NCI-H2029 treated with DMSO at 0.1 percent for 48 hours (cell line): ENCODE measurements at places on chromosomes 7 and 10.

- no peak for DNase-seq
Measured at GRCh38 chr10:80408242-80409101, at the start of gene PRXL2A. PRXL2A (plus strand) TSS chr10:80408551; CDS start chr10:80420468, 11,917 bp downstream.

- no peak for DNase-seq
Measured at GRCh38 chr7:150379441-150380379, 580 bp downstream of the ZNF775 start.

DNA sequence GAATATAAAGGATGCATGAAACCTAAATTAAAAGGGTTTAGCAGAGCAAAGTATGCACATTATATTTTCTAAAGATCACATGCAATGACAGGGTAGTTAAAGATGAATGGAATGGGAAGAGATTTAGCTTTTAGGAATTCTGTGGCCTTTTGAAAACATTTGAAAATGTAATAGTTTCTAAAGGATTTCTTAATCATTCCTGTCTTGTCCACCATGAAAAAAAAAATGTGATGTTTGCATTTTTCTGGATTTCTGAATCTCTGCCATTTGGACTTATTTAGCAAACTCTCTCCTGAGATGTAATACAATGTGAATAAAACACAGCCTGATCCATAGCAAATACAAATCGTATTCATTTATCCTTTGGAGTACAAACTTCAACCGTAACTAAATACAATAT lies 126.6 kb upstream of the RAB11FIP2 start:
- no peak for DNase-seq

DNA sequence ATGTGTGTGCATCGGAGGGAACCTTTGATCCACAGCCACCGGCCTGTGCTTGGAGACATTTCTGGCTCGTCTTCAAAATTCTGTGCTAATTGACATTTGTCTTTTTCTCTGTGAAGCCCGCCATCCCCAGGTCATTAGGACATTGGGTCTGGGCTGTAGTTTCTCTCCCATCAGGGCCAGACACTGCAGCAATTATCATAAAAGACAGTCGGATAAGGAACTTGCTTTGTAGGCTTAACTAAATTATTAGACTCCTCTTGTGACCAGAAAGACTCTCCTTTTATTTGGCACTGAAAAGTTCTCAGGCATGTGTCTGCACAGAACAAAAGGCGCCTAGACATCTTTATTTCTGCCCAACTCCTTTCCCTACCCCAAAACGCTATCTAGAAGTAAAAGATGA lies 49.1 kb upstream of the NPTX2 start:
- DNase-seq = no peak

- DNase-seq = no peak
Measured at GRCh38 chr10:15548331-15548730, 171.4 kb downstream of the ITGA8 start.

GRCh38 chr10:109996225-109996624 lies 11.6 kb upstream of the ADD3 start:
- no peak for DNase-seq

- no peak for DNase-seq
Measured at GRCh38 chr10:79130846-79131245, 62.1 kb downstream of the ZMIZ1 start.

- peak; percentile 86 for DNase-seq
Measured at GRCh38 chr7:130486114-130486953, 5.6 kb upstream of the MEST start.

- no peak for DNase-seq
Measured at GRCh38 chr10:4049348-4049747, 264.3 kb upstream of the KLF6 start.

DNA sequence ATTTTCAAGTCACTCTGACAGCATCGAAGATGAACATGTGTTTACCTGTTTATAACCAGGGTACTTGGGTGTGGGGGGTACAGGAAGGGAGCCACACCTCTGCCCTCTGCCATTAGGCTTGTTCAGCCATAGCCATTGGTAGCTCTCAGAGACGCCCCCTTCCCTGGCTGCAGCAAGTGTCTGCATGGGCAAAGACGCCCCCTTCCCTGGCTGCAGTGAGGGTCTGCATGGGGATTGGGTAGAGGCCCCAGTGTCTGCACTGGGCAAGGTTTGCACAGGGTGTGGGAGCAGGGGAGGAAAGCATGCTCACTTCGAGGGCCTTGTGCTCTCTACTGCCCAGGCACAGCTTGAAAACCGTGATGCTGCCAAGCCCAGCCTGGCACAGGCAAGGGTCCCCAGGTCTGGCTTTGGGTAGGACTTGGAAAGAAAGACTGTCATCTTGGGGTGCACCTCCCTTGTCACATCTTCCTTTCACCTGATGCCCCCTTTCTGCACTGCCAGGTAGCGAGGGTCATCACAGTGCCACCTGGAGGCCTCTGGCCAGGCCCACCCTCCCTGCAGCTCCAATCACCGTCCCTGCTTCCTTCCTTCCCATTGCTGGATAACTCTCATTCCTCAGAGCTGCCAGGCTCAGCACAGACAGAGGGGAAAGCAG lies 3.7 kb downstream of the TMEM225B start:
- no peak for DNase-seq

DNA sequence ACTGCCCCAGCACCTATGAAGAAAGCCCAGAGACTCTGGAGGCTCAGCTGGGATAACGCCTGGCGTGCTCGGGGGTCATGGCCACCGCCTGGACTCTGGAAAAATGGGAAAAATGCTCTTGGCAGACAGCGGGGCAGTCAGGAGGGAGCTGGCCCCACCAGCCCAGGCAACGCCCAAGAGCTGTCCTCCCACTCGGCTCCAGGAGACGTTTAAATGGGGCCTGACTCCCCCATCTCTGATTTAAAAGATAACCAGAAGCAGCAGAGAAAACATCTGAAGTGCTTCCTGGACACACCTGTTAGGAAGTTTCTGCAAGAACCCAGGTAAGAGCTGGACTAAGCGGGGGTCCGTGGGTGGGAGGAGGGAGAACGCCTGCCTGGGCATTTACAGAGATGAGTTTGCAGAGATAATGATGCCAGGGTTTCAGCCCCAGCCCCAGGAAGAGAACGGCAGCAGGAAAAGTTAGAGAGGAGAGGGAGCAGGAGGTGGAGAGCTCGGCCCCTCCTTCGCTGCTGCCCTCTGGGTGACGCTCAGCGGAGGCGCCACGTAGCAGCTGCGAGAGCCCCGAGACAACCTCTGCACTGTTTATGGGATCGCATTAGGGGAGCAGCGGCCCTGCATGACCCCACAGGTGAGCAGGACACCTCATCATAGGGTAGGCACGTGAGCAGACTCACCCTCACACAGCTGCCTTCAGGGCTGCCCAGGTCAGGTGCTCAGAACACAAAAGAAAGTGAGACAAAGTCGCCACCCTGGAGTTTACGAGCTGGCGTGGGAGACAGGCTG lies 83.5 kb upstream of the INSIG1 start:
- no peak for DNase-seq

DNA sequence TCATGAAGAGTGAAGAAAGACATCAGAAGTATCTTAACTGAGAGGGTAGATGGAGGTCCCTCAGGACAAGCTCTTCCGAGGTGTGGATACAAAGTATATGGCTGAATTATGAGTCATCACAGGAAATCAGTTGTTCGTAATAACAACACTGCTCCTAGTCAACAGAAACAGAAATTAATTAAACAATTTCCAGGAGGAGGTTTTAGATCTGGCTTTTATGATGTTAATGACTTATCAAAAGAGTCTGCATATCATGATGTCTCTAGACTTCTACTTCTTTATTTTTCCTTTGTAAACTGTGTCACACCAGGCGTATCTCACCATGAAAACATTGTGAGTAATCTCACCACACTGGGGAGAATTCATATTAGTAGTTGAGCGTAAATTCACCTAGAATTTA lies 31.2 kb downstream of the OSBPL3 start:
- DNase-seq = no peak

- no peak for DNase-seq
Measured at GRCh38 chr10:127298381-127298780, 102.0 kb upstream of the INSYN2A start.

GRCh38 chr7:148620749-148621359 lies 30.3 kb downstream of the C7orf33 start:
- no peak for DNase-seq

DNA sequence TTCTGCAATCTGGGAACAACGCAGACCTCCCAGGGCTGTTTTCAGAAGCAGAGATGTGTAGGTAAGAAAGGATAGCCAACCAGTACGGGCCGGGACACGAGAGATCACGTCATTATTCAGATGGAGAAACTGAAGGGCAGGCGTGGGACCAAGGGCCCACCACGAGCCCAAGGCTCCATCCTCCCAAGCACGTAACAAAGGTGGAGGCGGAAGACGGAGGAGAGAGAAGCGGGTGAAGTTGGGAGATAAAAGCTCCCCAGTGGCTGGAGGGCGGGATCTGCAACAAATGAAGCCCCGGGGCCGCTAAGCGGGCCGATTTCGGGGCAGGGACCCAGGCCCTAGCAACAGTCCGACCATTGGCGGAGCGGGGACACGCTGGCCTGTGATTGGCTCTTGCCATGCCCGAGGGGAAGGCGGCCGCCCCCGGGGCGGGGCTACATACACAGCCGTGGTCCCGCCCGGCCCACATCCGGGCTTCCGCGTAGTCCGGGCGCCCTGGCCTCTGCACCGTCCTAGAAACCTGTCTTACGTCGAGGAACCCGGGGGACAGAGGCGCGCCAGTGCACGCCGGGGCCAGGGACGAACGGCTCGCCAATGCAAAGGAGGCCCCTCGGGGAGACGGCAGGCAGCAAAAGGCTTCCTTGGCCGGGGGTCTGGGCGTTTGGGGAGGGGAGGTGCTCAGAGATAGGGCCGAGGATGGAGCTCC lies 15.5 kb downstream of the HSPB1 start:
- DNase-seq = peak; percentile 61

GRCh38 chr7:54788664-54789063 lies 29.7 kb upstream of the SEC61G start:
- no peak for DNase-seq

GRCh38 chr10:103671126-103671895 lies 177.8 kb downstream of the NEURL1 start:
- no peak for DNase-seq

DNA sequence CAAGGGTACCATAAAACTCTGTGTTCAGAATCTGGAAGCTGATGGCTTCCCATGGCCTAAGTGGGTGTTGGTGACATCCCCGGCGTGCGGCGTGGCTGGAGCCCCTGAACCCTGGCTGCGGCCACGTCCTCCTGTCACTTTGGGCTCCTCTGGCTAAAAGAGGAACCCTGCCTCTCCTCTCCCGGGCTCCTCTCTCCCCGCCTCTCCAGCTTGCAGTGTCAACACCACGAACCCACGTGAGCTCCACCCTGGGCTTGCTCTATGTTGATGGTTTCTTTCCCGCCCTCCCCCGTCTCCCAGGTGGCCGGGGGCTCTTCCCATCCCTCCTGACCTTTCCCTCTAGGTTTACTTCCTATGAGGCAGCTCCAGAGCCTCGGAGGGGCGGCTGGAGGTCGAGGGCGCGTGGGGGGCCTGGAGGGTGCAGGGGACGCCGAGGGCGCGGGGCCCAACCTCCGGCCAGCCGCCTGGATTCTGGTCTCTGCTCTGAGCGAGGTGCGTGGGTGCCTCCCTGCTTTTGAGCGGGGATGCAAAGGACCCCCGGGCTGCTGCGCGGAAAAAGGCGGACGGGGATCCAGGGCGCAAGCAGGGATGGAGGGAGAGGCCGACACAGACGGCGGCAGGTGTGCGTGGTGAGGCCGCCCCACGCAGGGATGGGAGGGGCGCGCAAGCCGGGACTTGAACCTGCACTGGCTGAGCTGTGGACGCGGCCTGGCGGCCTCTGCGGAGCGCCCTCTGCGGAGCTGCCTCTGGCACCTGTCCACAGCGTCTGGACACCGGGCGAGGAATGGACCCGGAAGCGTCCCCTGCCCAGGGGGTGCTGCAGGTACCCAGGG lies 115.5 kb upstream of the DIP2C start:
- DNase-seq = no peak

DNA sequence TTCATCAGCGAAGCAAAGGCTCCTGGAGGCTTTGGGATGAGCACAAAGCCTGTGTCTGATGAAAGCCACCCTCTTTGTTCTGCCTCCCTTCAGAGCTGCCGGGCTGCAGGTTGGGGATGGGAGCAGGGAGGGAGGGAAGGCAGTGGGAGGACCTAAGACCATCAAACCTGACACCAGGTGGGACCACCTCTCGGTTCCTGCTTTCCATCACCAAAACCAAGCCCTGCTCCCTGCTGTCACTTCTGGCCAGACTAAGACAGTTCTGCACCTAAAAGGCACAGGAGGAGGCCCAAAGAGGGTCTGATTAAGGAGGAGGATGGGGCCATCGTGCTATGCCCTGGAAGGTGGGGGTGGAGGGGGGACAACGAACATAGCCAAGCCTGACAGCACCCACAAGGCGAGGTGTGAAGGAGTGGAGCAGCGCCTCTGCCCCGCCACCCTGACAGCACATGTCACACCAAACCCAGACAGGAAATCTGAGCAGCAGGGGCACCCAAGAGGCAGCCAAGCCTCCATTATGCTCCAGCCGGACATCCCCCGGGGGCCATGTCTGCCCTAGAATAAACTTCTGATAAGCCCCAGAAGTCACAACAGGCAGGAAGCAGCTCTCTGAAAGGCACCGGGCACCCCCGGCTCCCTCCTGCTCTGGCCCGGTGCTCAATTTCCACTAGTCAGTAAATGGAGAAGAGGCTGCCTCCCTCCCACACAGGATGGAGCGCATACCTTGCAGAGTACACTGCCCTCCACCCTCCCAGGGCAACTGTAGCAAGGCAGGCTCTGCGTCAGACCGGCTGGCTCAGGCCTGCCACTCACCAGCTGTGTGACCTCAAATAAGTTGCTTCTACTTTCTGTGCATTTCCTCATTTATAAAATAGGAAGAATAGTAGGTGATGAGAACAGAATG lies 48.9 kb downstream of the DLG5 start:
- no peak for DNase-seq

DNA sequence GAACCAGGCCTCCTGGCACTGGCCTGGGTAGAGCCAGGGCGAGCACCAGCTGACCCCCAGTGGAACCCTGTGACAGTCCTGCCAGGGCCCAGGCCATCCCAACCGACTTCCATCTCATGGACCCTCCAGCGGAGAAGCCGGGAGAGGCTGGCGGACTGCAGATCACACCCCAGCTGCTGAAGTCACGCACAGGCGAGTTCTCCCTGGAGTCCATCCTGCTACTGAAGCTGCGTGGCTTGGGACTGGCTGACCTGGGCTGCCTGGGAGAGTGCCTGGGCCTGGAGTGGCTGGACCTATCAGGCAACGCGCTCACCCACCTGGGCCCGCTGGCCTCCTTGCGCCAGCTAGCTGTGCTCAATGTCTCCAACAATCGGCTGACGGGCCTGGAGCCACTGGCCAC lies 4.7 kb downstream of the RARRES2 start:
- no peak for DNase-seq

DNA sequence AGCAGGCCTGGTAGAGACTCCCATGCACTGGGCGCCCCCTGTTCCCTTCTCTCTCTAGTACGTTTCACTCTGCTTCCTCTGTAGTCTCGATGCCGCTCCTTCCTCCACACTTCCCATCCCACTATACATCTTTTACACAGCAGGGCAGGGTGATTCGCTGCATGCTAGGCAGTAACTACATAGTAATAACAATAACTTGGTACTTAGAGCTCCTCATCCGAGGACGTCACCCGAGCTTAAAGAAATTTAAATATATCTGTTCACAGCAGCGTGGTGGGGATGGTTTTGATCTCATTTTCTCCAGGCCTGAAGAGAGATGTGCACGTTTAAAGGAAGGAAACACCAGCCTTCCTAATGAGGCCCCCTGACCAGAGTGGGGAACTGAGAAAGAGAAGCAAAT lies 276.9 kb downstream of the SKAP2 start:
- no peak for DNase-seq
